Urothelium cell line (cell line): ENCODE measurements at places on chromosomes 13 and 19.

- DNase-seq: peak; percentile 79
Observed at GRCh38 chr19:29526730-29527499, 1.1 kb downstream of the VSTM2B start.

DNA sequence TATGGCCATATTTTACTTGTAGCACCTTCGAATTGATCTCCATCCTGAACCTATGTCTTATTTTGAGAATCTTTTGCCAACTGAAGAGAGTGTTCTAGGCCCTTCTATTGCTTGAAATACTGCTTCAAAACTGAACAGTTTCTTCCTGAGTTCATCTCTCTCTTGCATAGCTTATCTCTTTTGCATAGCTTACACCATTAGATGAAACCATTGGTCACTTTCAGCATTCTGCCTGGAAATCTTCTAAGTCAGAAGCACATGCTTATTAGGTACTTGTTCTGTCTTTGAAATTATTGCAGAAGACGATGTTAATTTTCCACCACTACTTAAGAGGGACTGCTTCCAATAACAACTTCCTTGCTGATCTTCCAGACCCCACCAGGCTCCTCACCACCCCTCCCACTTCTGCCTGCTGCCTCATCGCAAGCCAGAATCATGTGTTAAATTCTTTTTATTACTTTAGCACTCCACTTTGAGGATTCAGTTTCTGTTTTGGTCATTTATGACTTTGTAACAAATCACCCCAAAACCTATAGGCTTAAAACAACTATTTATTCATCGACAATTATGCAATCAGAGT lies 122.4 kb upstream of the MAB21L1 start:
- DNase-seq: no peak

GRCh38 chr19:36605877-36606478 lies 865 bp downstream of the ZNF382 start:
- DNase-seq: no peak

GRCh38 chr19:48102870-48103751 lies 7.5 kb downstream of the PLA2G4C start:
- DNase-seq: peak; percentile 60

GRCh38 chr13:51916051-51916818 lies 54.5 kb downstream of the CCDC70 start:
- no peak for DNase-seq

GRCh38 chr13:25732111-25732865 lies 319.5 kb downstream of the SHISA2 start:
- DNase-seq: peak; percentile 21

- DNase-seq: no peak
Observed at GRCh38 chr19:22625266-22626035, 8.7 kb upstream of the ZNF492 start.

GRCh38 chr13:77859450-77859849 lies 59.2 kb downstream of the EDNRB start:
- no peak for DNase-seq

DNA sequence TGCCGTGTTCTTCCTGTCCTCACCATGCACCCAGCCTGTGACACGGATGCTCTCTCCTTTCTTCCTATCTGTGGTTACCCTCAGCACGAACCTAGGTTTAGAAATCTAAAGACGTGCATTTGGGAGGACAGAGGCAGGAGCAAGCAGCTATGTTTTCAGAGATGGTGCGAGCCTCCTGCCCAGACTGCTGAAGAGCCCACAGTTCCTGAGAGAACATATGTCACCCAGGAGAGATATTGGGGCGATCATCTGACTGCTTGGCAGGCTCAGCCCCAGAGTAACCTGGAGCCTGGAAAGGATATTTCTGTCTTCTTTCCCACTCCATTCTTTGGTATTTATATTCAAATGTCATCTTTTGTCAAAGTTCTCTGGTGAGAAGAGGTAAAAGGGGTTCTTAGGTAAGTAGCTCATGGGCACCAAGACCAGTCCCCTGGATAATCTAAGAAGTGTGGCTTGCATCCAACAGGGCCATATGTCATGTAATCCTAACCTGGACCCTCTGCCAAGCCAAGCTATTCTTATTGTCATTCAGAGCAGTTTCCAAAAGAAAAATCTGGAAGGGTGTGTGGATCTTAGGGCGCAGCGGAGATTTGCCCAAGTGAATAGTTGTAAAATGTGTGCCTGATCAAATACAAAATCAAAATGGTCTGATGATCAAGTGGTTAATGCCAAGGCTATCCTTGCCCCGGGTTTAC lies 59.5 kb downstream of the FGF9 start:
- DNase-seq: no peak

DNA sequence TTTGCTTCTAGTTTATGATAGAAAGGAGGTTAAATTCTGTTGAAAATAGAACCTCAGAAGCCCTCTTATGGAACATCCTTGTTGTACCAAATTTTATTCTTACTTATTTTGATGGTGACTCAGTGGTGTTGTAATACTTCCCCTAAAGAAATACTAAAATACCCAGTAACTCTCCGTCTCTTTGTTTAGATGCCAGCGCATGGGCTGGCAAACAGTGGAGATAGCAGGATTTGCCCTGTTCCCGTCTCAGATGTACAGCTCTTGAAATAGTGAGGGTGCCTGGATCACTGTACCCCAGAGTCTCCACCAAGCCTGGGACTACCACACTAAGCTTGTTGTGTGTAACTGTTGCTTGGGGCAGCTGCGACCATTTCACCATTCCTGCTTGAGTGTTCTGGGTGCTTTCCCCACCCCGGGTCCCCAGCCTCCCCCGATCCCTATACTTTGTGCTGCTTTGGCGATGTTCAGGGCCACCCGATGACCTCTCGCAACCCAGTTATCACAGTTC lies 67.0 kb upstream of the TEX29 start:
- DNase-seq: no peak

GRCh38 chr19:55321466-55322137 lies 3.5 kb downstream of the TMEM150B start:
- no peak for DNase-seq
